ENCODE measurements at places on chromosomes 11 and 22.

- peaks cover 5% of the 10 kb centered on the region for H3K4me1 ChIP-seq
- H3K36me3 ChIP-seq = no peaks in the 10 kb centered on the region
- no peak overlapping the region for H3K4me3 ChIP-seq
- peaks cover 28% of the 10 kb centered on the region for H3K27me3 ChIP-seq
These were observed 102.1 kb downstream of the NECTIN1 start for GRCh38 chr11:119626871-119627270.

DNA sequence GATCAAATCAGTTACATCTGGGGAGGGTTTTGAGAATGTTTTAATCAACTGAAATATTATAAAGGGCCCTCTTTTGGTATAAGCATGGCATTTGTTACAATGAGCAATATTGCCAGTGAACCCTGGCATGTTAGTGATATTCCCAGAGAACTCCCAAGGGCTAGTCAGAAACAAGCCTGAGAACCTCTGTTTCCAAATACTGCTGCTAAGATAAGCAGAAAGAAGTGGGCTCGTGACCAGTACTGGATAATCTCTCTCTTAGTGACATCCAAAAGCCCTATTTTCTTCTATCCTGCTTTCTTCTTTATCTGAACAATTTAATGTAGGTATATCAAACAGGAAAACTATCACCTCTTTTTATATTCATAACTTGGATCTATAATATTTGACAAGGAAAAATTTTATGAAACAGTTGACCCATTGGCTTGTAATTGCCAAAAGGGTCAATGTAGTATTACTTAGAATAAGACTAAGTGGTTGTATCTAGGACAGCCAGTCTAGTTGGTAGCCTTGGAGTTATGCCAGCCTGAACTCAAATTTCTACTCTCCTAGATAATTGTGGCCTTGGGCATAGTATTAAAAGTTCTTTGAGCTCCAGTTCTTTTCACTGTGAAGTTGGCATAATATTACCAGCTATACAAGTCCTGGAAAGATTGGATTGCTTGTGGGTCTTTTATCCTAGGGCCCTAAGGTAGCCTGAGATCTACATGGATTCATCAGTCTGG, 15.7 kb downstream of the CAT start:
- no peaks in the 10 kb centered on the region for H3K27me3 ChIP-seq
- H3K4me3 ChIP-seq = no peak overlapping the region
- H3K36me3 ChIP-seq = peaks cover 51% of the 10 kb centered on the region
- no peak for DNase-seq
- no peak overlapping the region for H3K27ac ChIP-seq

GRCh38 chr11:44766112-44766971, 39.6 kb downstream of the TSPAN18 start:
- no peaks in the 10 kb centered on the region for H3K36me3 ChIP-seq
- H3K27ac ChIP-seq = no peak overlapping the region
- DNase-seq = no peak
- no peak overlapping the region for H3K4me3 ChIP-seq
- H3K4me1 ChIP-seq = no peaks in the 10 kb centered on the region

DNA sequence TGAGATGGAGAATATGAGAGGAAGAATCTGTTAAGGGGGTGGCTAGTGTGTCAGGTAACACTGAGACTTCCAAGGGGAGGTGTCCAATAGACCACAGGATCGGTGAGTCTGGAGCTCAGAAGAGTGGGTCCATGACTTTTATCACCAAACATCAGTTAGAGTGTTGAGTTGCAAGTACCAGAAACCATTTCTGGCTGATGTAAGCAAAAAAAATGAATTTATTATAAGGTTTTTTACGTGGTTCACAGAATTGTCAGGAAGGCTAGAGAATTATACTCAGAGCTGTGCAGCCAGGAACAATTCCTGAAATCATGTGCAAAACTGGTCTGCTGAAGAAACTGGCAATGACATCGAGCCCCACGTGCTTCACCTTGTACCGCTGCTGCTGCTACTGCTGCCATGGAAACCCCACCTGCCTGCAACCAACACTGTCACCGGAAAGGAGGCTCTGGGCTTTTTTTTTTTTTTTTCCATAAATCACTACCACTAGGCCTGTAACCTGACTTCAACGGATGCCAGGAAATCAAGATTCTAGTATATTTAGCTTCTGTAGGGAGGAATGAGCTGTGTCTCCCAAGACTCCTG, 16.6 kb upstream of the STK33 start:
- peaks cover 12% of the 10 kb centered on the region for H3K27me3 ChIP-seq
- H3K27ac ChIP-seq = no peak overlapping the region
- DNase-seq = no peak
- H3K4me1 ChIP-seq = no peaks in the 10 kb centered on the region

DNA sequence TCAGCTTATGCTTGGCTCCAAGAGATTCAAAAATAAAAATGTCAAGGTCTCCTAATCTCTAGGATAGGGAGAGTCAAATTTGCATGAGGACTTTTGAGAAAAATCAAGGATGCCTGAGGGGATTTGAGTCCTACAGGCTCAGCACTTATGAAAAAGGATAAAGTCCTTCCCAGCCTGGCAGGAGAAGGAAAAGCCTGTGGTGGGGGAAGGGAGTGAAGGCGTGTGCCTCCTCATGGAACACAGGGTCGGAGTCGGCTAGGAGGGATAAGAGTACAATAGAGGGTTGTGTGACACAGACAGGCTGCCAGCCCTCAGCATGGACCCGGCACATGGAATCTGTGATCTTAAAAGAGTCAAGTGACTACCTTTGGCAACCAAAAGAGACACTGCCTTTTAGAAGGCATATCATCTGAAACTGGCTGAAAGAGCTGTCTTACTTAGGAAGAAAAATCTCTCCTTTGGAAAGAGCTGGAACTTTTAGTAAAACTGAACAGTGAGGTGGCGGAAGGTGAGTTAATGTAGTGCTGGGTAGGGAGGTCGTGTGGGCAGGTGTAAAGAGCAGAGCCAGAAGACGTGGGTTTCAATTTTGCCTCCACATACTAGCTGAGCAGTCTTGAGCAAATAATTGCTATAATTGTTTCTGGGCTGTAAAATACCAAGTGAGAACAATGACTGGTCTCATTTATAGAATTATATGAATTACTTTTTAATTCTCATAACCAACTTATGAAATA, 58.8 kb upstream of the RDX start:
- DNase-seq = no peak
- H3K36me3 ChIP-seq = no peaks in the 10 kb centered on the region
- peaks cover 3% of the 10 kb centered on the region for H3K4me1 ChIP-seq
- no peak overlapping the region for H3K4me3 ChIP-seq
- H3K27ac ChIP-seq = no peak overlapping the region

DNA sequence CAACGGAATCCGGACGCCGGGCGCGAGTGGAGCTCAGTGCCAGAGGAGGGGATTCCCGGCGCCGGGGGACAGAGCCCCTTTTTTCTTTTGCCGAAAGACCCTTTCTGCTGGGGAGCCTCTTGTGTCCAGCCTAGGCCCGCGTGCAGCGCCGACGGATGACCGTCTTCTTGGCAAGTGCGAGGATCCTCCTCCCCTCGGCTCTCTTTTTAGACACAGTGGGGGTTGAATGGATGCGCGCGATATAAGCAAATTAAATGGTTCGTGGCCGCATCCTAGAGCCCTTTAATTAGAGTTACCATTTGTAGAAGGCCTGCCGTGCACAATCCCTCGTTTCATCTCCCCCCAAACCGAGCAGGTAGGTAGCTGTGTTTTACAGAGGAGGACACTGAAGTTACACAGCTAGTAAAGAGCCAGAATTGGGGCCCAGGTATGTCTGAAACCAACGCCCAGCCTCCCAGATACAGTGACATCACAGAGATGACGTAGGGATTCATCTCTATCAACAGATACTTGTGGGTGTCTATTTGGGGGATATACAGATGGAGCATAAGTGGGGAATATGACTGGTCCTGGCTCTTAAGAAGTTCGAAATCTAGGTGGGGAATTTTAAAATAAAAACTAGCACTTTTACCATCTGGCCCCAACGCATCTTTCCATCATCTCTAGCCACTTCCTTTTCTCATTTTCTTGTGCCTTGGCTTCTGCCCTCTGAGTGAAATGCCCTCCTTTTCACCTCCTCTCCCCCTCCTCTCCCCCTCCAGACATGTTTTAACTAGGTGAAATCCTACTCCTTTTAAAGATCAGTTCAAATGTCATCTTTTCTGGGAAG, 875 bp downstream of the TCP11L1 start:
- peak overlapping the region; percentile 99 for H3K27ac ChIP-seq
- DNase-seq = peak; percentile 58
- peaks cover 5% of the 10 kb centered on the region for H3K36me3 ChIP-seq
- H3K4me3 ChIP-seq = peak overlapping the region; percentile 97
- peaks cover 8% of the 10 kb centered on the region for H3K4me1 ChIP-seq

DNA sequence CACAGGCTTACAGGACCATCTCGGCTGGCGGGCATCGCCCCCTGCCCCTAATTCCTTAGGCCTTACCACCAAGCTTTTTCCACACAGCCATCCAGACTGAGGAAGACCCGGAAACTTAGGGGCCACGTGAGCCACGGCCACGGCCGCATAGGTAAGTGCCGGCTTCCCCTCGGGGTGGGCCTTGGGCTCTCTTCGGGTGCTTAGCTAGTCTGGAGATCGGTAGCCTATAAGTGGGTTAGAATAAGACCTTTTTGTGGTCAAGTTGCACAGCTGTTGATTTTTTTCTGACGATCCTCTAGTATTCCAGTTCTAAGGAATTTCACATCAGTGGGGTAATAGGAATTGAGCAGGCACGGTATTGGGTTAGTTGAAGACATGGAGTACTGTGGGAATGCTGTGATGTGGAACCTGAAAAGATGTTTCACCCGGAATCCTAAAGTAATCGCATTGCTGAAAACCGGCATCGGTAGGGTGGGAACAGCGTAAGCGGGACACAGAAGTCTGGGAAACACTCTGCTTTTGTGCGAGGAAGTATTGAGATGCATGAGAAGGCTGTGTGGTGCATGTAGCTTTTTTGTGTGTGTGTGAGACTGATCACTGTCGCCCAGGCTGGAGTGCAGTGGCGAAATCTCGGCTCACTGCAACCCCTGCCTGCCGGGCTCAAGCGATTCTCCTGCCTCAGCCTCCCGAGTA, 669 bp downstream of the RPL27A start:
- H3K4me1 ChIP-seq = peaks cover 49% of the 10 kb centered on the region
- peak overlapping the region; percentile 94 for H3K4me3 ChIP-seq
- DNase-seq = no peak
- no peaks in the 10 kb centered on the region for H3K27me3 ChIP-seq
- peaks cover 64% of the 10 kb centered on the region for H3K36me3 ChIP-seq

DNA sequence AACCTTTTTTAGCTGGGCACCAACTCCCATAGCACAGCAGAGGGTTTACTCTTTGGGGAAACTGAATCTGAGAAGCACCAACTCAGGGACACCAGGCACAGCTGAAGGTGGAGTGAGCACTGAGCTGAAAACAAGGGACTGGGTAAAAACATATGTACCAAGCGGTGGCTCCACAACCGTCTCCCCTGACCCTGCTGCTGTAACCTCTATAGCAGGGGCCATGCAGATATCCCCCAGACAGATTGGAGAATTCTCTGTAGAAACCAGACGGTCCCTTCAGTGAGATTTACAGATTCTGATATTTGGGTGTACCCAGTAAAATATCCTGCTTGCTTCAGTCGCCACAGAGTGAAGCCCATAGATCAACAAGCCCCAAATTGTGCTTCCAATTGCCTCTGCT, 4.3 kb upstream of the SNX32 start:
- H3K4me3 ChIP-seq = no peak overlapping the region
- no peak for DNase-seq
- no peak overlapping the region for H3K27ac ChIP-seq

DNA sequence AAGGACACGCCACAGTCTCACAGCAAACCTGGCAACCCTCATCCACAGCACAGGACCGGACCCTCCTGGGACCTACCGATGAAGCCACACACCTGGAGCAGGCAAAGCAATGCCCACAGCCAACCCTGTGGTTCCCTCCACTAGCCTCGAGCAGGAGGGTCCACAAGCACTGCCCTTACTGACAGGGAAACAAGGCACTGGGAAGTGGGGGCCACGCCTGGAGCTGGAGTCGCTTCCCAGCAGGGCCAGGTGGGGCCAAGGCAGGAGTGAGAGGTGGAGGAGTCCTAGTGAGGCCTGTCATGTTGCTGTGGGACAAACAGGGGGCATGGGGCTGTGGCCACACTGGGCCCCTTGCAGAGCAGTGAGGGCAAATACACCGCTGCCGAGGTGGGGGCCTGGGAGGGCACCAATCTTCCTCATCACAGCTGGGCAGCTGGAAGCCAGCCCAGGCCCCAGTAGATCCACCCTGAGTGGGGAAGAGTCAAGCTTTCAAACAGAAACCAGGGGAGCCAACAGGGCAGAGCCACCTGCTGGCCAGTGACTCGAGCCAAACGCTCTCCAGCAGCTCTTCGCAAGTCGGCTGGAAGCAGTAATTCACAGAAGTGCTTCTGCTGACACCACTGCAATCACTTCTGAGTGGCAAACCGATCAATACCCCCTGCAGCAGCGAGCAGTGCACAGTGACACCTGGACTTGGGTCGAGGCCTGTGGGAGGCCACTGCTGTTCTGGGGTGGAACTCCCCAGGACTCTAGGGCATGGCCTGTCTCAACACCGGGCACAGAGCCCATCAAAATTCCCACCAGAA, 13.7 kb downstream of the SULT4A1 start:
- H3K36me3 ChIP-seq = no peaks in the 10 kb centered on the region
- no peak overlapping the region for H3K27ac ChIP-seq
- DNase-seq = no peak
- H3K27me3 ChIP-seq = peaks cover 40% of the 10 kb centered on the region

DNA sequence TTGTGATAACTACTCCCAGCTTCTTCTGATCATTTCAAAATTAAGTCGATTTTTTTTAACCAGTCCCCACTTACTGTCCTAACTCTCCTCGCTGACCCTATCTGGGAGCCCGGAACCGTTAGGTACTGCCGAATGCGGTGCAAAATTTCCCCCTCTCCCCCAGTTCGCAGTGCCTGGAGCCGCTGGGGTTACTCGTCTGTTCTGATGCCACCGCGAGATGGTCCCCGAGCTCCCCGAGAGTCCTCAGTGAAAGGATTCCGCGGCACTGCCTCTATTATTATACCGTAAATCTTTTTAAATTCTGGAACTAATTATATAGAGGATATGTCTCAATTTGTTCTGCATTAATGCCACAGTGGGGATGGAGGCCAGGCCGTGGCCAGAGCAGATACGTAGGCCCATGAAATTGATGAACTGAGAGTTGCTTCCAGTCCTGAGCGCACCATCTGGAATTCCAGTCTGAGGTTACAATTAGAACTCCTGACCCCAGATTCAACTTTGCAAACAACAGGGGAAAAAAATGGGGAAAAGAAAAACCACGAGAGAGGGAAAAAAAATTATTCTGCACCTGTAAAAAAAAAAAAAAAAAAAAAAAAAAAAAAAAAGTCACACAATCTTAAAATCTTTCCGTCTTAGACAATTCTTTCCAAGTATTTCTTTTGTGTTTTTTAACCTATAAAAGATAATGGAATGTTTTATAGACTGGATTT, 4.3 kb upstream of the WT1 start:
- peaks cover 9% of the 10 kb centered on the region for H3K4me1 ChIP-seq
- no peak for DNase-seq
- peaks cover 51% of the 10 kb centered on the region for H3K27me3 ChIP-seq
- H3K36me3 ChIP-seq = no peaks in the 10 kb centered on the region
- peak overlapping the region; percentile 85 for H3K27ac ChIP-seq
